Neural progenitor cell (in vitro differentiated cells): ENCODE measurements at places on chromosomes 4 and X. TPM values are rescaled to one million over a fixed set of nuclear protein-coding genes. Genes with fewer than 3 reads are reported as not detected.
A peak's percentile ranks its signal among the peaks of the same experiment; 100 is the strongest.

Gene P2RY10
- not detected in 2 replicates for total RNA-seq

Gene RTL5
- 1.0 and 1.9 TPM in 2 replicates for total RNA-seq

Gene CENPVL2
- total RNA-seq: 0.56 and 2.0 TPM in 2 replicates

Gene SMIM31
- not detected in 2 replicates for total RNA-seq

Gene HTN1
- total RNA-seq: not detected in 2 replicates

Gene MMRN1
- 0.37 TPM in 2 replicates for total RNA-seq

Gene G6PD
- 21.6 and 44.6 TPM in 2 replicates for total RNA-seq

- no peak for DNase-seq
These were observed 21.4 kb downstream of the NKX6-1 start for GRCh38 chr4:84477738-84478137.

GRCh38 chr4:138398322-138398721, 156.2 kb upstream of the SLC7A11 start:
- DNase-seq: peak; percentile 80

DNA sequence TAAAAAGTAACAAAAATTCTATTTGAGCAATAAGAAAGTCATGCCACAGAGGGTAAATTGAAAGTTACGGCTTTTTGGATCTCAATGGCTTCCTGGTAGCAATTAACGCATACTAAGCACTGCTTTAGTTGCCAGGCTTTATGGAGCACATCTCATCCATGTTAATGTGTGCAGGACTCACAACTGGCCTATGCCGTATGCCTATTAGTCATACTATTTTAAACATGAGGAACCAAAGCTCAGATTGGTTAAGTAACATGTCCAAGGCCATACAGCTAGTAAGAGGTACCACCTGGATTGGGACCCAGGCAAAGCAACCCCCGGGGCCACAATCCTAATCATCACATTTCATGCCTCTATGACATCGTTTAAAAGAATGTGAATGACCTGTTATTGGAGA, 17.1 kb downstream of the DAPP1 start:
- DNase-seq: no peak

- DNase-seq: peak; percentile 1
These were observed 622.2 kb upstream of the GRID2 start for GRCh38 chr4:91681544-91681943.

DNA sequence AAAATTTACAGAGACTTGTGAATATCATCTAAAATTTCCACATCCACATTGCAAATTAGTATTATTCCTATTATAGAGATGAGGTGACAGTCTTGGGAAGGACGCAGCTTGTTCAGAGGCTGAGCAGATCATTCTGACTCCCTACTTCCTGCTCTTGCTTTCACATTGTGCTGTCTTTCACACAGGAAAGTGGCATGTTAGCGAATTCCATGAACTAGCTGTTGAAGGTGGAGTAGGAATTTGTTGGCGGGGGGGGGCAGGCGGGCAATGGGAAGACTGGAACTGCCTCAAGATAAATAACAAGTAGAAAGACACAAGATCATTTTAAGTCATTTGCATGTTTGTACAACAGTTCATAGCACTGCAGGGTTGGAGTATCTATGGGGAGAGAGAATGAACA, 2.3 kb downstream of the PF4V1 start:
- DNase-seq: no peak

DNA sequence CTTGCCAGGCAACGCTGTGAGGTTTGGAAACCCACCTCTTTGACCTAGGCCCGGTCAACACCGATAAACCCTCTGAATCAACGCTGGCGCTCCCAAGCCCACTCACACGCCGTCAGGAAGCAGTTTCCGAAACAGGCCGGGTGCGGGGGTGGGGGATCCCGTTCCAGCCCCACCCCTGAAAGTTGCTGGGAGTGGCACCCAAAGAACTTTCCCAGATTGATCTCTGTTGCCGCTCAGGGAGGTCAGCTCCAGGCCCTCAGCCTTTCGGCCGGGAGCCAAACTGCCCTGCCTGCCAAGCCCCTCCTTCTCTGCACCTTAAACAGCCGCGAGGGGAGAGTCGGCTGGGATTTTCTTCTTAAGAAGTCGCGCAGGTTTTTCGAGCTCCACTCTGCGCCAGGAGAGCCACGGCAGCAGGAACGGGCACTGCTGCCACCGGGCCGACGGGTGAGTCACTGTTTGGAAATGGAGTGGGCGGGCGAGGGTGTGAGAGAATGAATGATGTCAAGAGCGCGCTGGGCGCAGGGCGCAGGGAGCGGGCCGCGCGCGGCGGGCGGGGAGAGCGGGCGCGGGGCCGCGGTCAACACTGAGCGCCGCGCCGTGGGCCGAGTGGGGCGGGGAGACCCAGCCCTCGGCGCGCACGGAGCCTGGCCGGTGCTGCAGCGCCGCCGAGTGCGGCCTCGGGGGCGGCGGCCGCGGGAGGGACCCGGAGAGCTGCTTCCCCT, at the start of gene SGMS2:
Gene SGMS2 (plus strand): TSS at position 583 of the 722 bp plus-strand sequence. CDS start 70,622 bp downstream, outside the sequence.
- DNase-seq: peak; percentile 69

- no peak for DNase-seq
These were observed 482.5 kb downstream of the RPA4 start for GRCh38 chrX:97366237-97366636.

DNA sequence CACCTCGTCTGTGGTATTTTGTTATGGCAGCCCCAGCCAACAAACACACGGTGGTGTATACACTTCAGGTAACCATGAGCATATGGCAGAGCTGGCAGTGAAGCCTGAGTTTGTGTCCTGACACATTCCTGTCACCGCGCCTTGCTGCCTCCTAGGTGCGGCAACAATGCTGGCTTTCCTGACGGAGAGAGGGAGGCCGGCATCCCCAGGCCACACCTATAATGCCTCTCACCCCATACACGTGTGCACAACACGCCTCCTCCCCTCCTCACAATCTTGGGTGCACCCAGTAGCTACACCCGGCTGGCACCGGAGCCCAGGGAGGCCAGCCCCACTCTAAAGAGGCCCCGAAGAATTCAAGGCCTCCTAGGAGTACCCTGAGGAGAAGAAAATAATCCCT, 158.5 kb downstream of the NSUN7 start:
- DNase-seq: no peak

- DNase-seq: peak; percentile 20
These were observed 119.7 kb downstream of the NFKB1 start for GRCh38 chr4:102620697-102621497.

- DNase-seq: no peak
These were observed 176.5 kb upstream of the CLNK start for GRCh38 chr4:10861036-10861435.
